ENCODE measurements at places on chromosomes 2 and 18.

DNA sequence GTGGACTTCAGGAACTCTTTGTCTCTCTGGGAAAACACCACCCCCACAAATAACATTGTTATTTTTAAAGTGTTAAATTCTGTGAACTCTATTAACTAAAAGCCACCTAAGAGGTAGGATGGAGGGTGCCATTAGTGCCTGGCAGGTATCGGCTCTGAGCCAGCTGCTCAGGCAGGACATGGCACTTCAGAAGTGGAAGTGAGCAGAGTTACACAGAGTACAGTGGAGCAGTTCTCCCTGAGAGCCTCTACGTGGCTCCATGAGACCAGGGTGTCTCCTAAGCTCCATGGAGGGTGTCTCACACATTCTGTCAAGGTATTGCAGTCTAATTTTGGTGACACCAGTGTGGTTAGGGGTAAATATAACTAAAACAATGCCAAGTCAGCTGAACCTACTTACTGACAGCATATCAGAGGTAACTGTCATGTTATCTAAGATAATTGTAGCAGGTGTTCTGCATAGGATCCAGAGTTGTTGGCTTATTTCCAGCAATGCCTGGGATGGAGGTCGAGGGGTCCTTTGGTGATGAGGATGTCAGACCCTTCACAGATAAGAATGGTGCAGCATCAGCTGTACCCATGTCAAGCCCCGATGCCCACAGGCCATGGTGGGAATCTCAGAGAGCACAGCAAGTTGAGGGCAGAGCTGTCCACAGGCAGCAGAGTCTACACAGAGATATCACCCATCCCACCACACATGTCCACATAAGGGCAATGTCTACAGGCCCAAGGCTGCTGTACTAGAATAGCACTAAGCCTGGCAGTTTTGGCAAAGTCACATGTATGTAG is 8.6 kb upstream of the MALL start:
- no peak for DNase-seq

- DNase-seq = no peak
Observed at GRCh38 chr2:222296311-222296741, 2.5 kb downstream of the PAX3 start.

- DNase-seq = no peak
Observed at GRCh38 chr2:108297436-108298141, 8.9 kb downstream of the SULT1C2 start.

- no peak for DNase-seq
Observed at GRCh38 chr2:180829261-180829660, 151.1 kb upstream of the UBE2E3 start.

GRCh38 chr2:60512062-60512622 is 41.3 kb downstream of the BCL11A start:
- DNase-seq = no peak

- DNase-seq = no peak
Observed at GRCh38 chr2:205685314-205686055, 3.2 kb downstream of the NRP2 start.

DNA sequence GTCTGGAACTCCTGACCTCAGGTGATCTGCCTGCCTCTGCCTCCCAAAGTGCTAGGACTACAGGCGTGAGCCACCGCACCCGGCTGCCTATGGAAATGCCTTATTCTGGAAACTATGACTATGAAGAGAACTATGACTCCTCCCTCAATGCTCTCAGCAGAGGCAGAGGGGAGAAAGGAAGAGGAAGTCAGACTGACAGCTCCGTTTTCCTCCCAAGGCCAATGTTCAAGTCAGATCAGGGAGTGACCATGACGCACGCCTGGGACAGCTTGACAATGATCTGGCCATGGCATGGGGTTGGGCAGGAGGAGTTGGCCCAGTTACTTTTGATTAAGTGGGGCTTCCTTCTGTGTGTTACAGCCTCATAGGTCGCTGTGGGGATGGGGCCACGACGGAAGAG is 44.3 kb upstream of the MRPL33 start:
- no peak for DNase-seq

GRCh38 chr2:225668606-225669266 is 269.2 kb downstream of the NYAP2 start:
- DNase-seq = no peak

DNA sequence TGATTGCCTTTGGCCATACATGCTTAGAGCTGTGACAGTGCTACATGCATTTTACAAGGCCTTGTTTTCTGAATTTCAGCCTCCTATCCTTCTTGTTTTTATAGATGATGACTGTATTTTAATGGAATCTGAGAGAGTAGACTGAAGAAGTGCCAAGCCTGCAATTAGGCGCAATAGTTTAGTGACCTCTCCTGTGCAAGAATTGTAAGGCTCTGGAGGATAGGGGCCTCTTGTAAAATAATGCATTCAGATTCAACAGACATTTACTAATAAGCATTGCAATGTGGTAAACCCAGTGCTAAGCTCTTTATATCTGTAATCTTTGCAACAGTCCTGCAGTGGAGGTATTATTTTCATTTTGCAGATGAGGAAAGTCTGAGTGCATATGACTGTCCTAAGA is 105.5 kb downstream of the TDRD15 start:
- no peak for DNase-seq

DNA sequence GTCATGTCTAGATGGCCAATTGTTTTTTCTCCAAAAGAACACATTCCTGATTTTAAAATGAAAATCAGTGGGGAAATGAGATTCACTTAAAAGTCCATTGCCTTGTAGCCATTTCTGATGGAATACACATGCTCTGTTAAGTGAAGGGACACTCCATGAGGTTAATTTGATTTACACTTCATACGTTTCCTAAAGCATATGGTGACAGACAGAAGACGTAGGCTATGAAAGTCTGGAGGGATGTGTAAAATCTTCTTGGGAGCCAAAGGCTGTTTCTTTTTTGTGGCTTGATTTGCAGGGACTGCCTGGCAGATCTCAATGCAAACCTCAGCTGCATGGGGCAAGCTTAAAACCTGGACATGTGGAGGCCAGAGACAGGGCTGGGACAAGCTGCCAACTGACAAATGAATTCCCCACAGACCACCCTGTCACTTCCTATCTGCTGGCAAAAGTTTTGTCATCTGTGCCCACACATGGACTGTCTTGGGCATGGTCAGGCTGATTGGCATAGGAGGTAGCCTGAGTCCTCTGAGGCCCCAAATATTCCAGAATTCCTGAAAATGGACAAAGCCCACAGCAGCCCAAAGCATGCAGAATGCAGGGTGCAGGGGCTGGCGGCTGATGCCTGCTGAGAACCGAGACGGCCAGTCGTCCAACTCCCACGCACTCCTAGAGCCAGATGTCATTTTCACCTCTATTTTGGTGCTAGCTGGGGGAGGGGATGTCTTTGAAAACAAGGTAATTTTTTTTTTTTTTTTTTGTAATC is 73.9 kb downstream of the SDC1 start:
- DNase-seq = no peak

GRCh38 chr2:73986085-73986681 is 1.5 kb downstream of the TET3 start:
- no peak for DNase-seq

GRCh38 chr2:158546412-158547144 is 89.8 kb downstream of the PKP4 start:
- DNase-seq = no peak

- DNase-seq = no peak
Observed at GRCh38 chr2:143881246-143881645, 638.7 kb downstream of the ZEB2 start.

DNA sequence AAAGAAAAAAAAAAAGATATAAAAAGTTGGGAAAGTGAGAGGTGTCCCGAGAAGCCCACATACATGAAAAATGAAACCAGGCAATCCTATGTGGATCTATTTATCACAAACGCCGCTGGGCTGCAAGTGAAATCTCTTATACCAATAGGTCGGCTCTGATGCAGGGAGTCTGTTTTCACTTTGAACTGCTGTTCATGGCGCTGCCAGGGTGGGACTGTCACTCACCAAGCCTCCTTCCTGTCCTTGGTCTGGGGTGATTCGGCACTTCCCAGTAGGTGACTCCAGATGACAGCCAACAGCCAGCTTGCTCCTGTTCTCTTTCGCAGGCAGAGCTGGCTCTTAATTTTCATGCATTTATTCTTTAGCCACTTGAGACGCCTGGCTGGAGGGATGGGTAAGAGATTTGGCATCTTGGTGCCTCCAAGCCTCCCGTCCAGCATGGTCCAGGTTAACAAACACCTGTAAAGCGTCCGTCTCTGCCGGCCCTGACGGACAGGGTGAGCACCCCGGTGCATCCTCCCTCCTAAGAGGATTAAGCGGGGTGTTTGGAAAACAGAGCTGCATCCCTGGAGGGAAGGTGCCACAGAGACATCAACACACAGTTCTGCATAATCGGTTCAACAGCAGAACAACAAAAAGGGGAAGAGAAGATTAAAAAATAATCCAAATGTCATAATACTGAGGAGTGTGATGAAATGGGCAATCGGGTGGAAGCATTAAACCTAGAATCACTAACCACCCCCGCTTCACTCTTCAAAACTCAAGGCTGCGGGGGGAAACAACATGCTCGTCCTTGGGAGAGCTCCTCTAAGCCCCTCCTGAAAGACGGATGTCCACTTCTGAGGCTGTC is 58.7 kb downstream of the STEAP3 start:
- no peak for DNase-seq

- DNase-seq = no peak
Observed at GRCh38 chr2:240351826-240352426, 83.5 kb upstream of the GPC1 start.

GRCh38 chr2:149160701-149161217 is 122.3 kb downstream of the LYPD6B start:
- no peak for DNase-seq

DNA sequence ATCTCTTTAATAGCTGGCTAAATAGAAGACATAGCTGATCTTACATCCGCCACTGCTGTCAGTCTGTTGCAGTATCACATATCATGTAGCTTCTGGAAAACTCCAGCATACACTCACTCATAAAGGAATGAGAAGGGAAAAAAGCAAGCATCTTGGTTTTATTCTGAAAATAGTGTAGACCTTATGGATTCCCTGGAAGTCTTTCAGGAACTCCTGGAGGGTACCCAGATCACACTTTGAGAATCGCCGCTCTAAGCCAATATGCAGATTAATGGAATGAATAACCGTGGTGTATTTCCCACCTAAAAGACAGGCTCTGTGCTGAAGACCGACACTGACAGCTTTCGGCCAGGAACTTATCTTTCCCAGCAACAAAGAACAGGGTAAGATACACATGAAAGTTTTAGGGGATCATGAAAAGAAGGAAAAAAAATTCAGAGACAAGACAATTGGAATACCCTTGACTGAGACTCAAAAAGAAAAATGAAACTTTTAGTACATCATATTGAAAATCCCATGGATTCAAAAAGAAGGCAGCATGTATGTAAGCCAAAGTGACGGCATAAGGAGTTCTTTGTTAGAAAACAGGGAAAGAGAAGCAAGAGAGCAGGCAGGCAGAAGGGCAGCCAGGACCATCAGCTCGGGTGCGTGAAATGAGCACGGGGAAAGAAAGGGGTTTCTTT is 56.4 kb upstream of the SEC11C start:
- DNase-seq = no peak

DNA sequence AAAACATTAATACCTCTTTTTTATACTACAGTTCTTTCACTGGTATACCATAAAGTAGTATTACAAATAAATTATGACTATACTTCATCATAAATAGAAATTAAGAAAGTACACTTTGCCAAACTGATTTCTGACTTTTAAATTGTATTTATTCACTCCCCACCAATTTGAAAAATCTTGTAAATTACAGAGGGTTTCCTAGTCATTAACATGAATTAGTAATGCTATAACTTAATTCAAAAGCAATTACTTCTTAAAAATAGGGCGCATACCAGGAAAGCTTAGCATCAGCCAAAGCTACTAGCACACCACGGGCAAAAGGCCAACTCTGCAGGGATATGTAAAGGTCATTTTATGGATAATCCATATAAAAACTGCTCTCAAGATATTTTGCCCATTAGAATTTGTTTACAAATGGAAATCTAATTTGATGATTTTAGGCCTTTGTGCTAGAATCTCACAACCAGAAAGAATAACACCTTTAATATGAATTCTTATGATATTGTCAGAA is 142.3 kb downstream of the PIGN start:
- DNase-seq = no peak

DNA sequence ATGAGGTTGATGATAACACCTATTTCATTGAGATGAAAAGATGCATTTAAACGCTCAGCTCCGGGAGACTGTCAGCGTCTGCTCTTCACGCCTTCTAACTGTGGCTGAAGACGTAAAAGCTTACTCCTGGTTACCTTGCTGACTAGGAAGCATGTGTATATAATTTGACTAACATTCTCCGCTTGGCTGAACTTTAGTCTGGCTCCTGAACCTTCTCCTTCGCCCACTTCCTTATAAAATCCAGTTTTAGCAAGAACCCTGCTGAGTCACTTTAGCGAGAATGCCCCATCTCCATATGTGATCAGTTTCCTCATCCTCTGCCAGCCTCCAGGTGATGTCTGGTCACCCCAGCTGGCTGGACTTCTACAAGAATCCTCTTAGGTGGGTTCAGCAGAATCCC is 12.7 kb upstream of the CREG2 start:
- DNase-seq = no peak

DNA sequence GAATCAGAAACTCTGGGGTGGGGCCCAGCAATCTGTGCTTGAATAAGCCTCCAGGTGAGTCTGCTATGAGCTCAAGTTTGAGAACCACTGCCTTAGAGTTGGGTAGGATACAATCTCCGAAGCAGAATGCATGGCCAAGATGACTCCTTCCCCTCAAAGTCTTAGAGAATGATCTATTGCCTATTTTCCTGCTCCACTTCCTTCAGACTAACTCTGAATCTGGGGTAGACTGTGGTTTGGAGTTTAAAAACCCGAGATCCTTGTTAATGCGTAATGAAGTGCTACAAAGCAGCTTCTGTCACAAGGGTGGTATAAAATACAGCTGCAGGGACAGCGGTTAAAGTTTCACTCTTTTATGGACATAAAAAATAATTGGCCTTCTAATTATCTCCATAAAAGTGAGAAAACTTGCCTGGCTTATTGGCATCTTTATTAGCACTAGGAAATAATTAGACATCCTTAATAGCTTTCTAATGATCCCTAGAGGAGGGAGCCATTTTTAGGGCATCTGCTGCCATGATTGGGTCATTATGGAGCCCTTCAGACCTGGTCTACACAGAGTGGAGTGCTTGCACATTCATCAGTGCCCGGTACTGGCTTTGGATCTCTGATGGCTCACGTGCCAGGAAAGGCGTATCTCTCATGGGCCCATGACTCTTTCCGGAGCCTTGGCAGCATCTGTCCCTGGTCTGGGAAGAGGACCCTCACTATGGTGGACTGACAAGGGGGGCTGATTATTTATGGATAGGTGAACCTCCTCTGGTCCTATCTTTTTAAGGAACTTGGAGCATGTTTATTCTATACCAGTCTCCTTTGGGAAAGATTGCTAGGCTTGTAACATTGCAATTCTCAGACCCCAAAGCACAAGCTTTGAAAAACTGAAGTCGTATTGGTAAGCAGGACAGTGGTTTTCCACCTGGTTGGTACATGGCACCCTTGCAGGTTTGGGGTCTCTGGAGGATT is 28.2 kb downstream of the SIX2 start:
- DNase-seq = no peak

DNA sequence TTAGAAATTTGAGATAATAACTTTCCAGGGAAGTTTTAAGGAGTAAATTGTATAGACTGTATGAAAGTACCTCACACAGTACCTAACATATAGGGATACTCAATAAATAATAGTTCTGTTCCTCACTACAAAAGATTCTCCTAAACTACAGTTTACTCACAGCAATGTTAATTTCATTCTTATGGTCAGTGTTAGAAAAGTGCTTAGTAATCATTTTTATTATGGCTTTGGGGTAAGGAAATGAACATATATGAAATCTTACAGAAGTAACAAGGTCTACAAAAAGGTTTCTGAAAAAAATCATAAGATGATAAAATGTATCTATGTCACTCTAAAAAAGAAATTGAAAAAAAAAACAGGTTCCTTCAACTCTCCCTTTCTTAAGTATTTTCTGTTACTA is 67.2 kb downstream of the IKZF2 start:
- no peak for DNase-seq

Data from omental fat pad (tissue), 4 donors.